ENCODE measurements at places on chromosomes 3 and 15.

DNA sequence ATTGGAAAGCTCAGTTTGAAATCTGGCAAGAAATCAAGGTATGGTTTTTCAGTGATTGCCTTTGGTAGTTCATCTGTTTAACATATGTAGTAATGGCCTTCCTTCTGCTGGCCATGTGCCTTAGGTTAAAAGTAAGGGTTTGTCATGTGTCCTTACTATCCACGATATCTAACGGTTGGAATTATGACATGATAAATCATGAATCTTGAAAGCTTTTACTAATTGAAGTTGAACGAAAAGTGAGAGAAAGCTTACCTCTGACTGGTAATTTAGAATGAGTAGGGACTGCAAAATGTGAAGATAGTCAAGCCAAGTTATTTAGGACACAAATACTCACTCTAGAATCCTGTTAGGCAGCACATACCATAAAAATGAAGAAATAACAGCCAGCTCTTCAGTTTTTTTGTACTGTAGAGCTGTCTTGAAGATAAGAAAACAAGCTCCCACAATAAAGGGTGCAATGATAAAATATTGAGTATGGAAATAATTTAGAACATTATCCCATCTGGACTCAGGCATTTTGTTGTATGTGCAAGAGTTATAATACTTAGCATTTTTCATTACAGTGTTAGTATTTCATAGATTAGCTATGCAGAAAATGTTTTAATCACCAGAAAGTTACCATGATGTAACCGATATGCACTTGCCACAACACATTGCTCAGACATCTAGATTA lies 303.4 kb downstream of the ZNF385D start:
- no peak for DNase-seq

DNA sequence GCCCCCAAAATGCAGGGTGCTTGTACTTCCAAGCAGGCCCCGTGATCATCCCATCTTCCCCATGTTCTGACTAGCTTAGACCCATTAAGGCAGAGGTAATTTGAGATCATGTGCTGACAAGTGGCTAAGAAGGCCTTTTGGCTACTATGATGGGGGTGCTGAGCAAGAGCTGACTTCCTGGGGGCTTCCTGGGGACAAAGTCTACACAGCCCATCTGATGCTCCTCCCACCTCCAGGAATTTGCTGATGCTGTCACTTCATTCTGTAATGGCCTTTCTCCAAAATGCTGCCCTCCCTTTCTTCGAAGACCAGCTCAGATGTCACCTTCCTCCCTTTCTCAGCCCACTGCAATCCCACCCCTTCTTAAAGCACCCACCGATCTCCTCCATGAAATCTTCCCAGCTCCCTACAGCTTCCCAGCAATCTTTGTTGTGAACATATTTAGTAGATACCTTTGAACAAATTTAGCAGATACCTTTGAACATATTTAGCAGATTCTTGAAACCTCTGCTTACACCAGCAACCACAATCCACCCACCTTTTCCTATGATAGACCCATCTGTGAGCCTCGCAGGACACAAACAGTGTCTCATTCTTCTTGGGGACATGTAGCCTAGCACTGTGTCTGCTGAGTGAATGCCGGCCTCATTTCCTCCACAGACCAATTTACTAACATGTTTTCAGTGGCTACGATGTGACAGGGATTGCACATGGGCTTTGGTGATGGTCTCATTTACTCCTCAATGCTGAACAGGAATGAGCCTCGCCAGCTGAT lies 223.3 kb downstream of the EPHB1 start:
- no peak for DNase-seq

DNA sequence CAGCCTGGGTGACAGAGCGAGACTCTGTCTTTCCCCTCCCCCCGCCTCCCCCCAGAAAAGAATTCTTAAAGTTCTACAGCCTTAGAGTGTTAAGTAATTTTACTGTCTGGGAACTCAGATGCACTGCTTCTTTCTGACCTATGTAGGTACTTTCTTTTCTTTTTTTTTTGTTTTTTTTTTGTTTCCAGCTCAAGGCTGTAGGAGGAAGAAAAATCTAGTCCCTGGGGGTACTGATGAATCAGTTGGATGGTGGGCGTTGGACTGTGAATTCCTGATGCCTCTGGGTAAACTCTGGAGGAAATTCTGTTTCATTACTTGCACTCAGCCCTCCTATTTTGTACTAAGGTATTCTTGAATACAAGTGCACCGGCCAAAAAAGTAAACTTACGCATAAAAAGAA lies 10.8 kb downstream of the GHRL start:
- no peak for DNase-seq

DNA sequence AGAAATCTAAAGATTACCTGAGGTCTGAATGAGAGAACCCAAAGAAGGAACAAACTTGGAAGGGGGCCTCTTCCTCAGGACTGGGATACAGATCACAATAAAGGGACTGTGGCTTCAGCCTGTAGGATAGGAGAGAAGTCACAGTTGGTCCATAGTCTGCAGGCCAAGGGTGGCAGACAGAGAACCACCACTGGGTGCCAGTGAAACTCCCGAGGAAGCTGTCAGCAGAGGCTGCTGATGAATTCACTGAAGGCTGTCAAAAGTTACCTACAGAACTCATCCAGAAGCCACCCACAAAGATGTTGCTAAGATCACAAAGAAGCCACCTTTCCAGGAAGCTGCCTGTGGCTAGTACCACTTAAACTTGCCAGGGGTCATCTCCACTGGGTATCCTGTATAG lies 78.5 kb downstream of the TMCO5A start:
- no peak for DNase-seq

- DNase-seq, result no peak
Observed at GRCh38 chr3:105944721-105945120, 75.9 kb upstream of the CBLB start.

DNA sequence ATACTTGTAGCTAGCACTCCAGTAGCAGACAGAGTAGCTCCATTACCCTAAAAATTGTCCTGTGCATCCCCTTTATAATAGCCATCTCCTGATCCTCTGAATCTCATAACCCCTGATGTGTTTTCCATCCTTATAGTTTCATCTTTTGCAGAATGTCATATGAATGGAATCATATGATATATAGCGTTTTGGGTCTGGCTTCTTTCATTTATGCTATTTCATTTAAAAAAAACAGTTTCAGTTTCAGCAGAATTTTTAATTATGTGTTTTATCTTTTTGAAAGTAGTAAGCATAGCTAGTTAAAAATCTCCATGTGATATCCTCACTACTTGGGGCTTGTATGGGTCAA lies 132.7 kb downstream of the KLF13 start:
- no peak for DNase-seq

DNA sequence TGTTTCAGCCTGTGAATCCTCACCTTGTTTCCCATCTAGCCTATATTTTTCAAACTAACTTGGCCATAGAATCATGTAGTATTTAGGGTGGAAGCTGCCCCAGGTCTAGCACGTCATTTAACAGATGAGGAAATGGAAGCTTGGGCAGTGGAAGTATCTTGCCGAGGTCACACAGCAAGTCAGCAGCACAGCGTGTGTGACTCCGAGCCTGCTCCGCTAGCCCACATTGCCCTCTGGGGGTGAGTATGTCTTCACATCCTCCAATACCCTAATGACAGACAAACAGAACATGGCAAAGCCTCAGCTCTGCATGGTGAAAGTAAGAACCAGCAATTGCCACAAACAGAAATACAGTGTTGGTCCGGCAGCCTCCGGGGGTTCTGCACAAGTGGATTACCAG lies 2.2 kb upstream of the CCR5 start:
- DNase-seq, result peak; percentile 27

- no peak for DNase-seq
Observed at GRCh38 chr3:8305371-8305770, 196.3 kb upstream of the LMCD1 start.

- DNase-seq, result no peak
Observed at GRCh38 chr3:150055332-150055731, 84.6 kb upstream of the PFN2 start.

DNA sequence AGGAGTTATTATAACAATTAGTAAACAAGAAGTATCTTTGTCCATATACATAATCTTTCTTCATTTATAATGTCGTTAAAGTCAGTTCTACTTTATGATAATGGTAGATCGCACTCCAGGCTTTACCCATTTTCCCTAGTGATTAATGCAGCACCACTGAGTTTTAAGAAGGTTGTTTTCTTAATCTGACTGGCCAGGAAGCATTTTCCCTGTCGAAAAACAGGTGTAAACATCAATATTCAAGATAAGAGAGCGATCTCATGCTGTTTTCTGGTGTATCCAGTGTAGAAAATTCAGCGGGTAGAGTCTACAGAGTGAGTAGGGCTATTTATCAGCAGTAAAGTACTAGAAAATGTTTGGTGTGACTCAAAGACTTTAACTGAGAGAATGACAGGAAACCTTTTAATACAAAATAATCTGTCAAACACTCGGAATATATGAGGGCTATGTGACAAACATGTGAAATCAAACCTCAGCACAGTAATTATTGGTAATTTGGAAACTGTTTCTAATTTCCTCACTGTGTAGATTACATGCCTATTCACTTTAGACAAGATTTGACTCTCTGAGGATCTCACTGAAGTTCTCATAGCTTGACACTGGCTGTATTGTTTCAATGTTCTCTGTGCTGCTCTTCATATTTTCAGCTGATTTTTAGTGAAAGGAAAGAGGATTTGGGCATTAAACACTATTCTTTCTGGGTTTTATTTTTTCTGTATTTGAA lies 1013.2 kb downstream of the VGLL3 start:
- DNase-seq, result no peak

- DNase-seq, result peak; percentile 66
Observed at GRCh38 chr3:185900228-185900627, 37.6 kb downstream of the TRA2B start.

DNA sequence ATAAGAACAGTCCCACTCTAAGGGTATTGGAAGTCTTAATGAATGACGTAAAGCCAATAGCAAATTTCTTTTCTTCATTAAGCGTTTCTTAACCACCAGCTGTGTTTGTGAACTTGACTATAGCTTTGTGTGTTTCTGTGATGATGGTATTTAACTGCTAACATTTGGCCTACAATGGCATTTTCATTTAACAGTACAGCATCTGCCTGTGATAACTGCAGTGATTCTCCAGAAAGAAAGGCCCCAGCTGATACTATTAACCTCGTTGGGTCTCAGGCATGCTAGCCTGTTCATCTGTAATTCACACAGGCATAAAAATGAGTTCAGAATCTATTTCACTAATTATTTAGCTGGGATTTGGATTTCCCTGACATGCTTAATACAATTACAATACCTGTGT lies 121.9 kb downstream of the NECTIN3 start:
- DNase-seq, result no peak

DNA sequence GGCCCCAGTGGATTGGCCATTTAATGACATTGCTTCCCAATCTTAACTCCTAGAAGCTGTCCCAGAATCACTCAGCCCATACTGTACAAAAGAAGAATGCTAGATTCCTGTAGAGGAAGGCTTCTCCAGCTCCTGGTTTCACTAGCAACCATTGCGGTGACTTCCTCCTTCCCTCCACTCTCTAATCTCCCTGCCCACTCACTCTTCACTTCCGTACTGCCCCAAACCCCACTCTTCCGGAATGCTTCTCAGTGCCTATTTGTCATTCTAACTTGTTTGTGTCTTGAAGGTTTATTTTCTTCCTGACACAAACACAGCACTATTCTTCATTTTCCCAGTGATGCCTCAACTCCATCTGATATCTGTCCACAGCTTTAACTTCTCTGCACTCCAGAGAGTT lies 97.1 kb upstream of the SPATA16 start:
- DNase-seq, result no peak

GRCh38 chr3:78888635-78889034 lies 879.2 kb downstream of the ROBO1 start:
- DNase-seq, result no peak

DNA sequence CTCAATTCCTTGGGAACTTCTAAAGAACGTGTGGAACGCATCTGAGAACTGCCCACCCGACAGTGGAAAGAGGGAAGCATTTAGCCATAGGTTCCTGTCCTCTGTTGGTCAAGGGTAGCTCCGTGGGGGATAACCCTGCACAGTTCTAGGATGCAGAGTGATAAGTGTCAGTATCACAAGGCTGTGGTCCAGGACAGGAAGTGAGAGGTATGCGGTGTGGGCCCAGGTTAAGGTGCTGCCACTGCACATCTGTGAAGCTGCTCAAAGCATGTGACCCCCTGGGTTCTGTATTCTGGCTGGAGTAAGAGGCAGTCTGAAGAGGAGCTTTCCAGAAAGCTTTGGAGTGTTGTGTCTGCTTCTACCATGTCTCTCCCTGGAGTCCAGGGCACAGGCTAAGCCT lies 51.7 kb upstream of the HES1 start:
- DNase-seq, result no peak

DNA sequence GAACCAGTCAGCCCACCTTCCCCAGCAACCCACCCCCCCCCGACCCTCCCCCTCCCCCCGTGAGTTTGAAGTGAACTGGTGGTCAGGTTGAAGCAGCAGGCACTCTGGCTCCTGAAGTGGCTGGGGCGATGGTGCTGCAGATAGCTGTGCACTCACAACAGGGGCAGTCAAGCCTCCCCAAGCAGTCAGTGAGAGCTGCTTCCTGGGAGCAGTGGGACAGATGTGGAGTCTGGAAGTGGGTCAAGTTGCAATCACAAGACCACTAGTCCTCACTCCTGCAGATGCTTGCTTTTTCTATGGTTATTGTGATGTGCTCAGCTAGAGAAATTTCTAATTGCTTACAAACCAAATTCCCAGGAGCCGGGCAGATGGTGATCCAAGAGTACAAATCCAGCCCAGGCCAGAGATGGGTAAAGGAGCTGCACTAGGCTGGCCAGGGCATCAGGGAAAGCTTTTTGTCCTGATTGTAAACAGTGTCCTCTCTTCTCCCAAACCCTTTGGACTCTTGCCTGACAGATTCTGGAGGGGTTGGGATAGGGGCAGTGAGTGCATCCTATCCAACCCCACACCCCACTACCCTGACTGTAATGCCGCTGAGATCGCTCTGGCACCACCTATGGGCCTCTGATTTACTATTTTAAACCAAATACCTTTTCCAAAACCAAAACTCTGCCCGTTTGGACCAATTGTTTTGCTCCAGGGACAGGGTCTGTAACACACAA lies 9.8 kb upstream of the CLPX start:
- DNase-seq, result no peak

- DNase-seq, result no peak
Observed at GRCh38 chr15:101702077-101702476, 22.2 kb downstream of the TARS3 start.

All from foreskin melanocyte (primary cell).